MCF 10A (cell line): ENCODE measurements at places on chromosomes 5 and 9. TPM values are rescaled to one million over a fixed set of nuclear protein-coding genes. Genes with fewer than 3 reads are reported as not detected.

- H3K27ac ChIP-seq = peak within 1 kb of the TSS; percentile 69
- peak within 1 kb of the TSS; percentile 78 for H3K4me3 ChIP-seq
- H3K36me3 ChIP-seq = peaks cover 13% of the 10 kb centered on the region
- no peaks in the 10 kb centered on the region for H3K27me3 ChIP-seq
Measured at GRCh38 chr9:137550231-137550621, at the start of gene PNPLA7. Gene PNPLA7, minus strand, starts transcription at chr9:137550402. Its CDS starts 205 bp downstream, at chr9:137550197.

DNA sequence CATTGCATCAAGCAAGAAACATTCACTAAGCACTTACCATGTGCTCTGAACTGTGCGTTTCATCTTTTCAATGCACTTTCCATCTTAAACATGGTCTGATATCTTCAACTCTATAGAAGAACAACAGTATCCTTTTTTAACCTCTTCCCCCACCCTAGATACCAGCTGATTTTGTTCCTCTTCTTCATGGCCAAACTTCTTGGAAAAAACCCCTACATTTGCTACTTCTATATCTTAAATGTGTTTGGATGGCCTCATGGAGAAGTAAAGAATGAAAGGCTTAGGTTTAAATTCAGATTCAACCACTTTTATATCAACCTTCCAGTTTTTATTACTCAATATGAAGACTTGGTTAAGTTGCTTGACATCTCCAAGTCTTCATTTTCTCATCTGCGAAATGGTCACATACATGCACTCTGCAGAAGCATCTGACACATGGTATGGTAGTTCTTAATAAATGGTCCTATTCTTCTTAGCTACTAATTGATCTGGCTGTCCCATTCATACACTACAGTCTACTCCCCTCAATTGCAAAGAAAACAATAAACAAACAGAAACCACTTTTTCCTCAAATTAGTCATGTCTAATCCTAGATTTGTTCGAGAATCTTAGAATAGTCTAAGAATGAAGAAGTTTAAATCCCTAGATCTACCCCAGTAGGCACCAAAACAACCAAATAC, 59.4 kb downstream of the FYB1 start:
- no peak overlapping the region for H3K27ac ChIP-seq
- H3K4me1 ChIP-seq = peaks cover 11% of the 10 kb centered on the region
- no peaks in the 10 kb centered on the region for H3K36me3 ChIP-seq
- no peak overlapping the region for H3K4me3 ChIP-seq
- no peaks in the 10 kb centered on the region for H3K27me3 ChIP-seq
- DNase-seq = no peak

DNA sequence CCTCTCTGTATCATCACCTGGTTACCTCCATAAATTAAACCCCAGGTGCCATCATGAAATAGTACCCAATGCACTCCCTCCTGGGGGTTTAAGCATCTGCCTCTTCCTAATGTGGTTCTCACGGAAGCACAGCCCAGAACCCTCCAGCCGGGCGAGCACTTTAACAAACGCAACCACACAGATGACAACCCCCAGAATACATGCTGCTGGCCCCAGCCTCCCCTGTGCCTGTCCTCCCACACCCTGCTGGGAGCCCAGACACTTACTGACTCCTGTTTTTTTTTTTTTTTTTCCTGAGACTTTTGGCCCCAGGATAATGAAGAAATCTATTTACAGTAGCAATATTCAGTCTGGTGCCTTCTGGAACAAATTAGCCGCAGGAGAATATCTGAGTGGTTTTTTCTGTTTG, 50.0 kb upstream of the COL5A1 start:
- no peaks in the 10 kb centered on the region for H3K27me3 ChIP-seq
- no peaks in the 10 kb centered on the region for H3K36me3 ChIP-seq
- H3K4me3 ChIP-seq = no peak overlapping the region
- DNase-seq = no peak

DNA sequence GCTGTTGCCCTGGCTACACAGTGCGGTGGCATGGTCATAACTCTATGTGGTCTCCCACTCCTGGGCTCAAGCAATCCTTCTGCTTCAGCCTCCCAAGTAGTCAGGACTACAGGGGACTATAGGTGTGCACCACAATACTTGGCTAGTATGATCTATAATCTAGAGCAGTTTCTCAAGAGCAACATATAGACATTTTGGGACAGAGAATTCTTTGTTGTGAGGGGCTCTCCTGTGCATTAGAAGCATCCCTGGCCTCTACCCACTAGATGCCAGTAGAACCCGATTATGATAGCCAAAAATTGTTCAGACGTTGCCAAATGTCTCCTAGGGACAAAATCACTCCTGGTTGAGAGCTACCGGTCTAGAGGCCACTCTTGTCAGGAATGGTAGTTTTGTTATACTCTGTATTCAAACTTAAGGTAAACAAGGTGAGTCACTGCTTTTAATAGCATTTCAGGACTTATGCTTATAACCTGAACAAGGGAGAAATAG, 7.2 kb downstream of the ANKHD1 start:
- H3K27me3 ChIP-seq = no peaks in the 10 kb centered on the region
- H3K4me3 ChIP-seq = peak overlapping the region; percentile 40
- H3K27ac ChIP-seq = peak overlapping the region; percentile 78
- peaks cover 31% of the 10 kb centered on the region for H3K36me3 ChIP-seq
- H3K4me1 ChIP-seq = peaks cover 32% of the 10 kb centered on the region
- DNase-seq = peak; percentile 64

- H3K36me3 ChIP-seq = no peaks in the 10 kb centered on the region
- H3K27me3 ChIP-seq = peaks cover 11% of the 10 kb centered on the region
- DNase-seq = no peak
- H3K4me1 ChIP-seq = peaks cover 7% of the 10 kb centered on the region
- H3K27ac ChIP-seq = no peak overlapping the region
Measured at GRCh38 chr9:4080921-4081895, 218.7 kb downstream of the GLIS3 start.

GRCh38 chr5:149580808-149581191, 498 bp upstream of the ARHGEF37 start:
- DNase-seq = no peak
- H3K4me1 ChIP-seq = peaks cover 26% of the 10 kb centered on the region
- H3K36me3 ChIP-seq = no peaks in the 10 kb centered on the region

- H3K27me3 ChIP-seq = no peaks in the 10 kb centered on the region
- peaks cover 18% of the 10 kb centered on the region for H3K36me3 ChIP-seq
- peak overlapping the region; percentile 92 for H3K4me3 ChIP-seq
- peaks cover 17% of the 10 kb centered on the region for H3K4me1 ChIP-seq
Measured at GRCh38 chr9:34664281-34665066, 2.0 kb upstream of the CCL27 start.

DNA sequence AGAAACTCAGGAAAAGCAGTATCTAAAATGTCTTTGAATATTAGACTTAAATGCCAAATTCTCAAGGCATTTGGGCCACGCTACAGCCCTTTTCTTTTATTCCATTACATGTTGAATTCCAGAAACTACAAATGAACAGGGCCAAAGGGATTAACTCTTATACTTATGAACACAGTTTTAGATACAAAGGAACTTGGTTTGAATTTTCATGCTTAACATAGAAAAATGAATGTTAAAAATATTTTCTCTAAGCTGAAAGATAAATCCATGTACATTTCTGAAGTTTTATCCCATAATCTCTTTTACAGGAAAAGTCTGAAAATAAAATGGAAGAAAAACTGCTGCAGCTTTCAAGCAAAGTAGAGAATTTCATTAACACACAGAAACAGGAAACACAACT, 56.8 kb downstream of the FAM81B start:
- H3K4me3 ChIP-seq = no peak overlapping the region
- no peaks in the 10 kb centered on the region for H3K27me3 ChIP-seq
- peaks cover 10% of the 10 kb centered on the region for H3K4me1 ChIP-seq
- no peak overlapping the region for H3K27ac ChIP-seq

DNA sequence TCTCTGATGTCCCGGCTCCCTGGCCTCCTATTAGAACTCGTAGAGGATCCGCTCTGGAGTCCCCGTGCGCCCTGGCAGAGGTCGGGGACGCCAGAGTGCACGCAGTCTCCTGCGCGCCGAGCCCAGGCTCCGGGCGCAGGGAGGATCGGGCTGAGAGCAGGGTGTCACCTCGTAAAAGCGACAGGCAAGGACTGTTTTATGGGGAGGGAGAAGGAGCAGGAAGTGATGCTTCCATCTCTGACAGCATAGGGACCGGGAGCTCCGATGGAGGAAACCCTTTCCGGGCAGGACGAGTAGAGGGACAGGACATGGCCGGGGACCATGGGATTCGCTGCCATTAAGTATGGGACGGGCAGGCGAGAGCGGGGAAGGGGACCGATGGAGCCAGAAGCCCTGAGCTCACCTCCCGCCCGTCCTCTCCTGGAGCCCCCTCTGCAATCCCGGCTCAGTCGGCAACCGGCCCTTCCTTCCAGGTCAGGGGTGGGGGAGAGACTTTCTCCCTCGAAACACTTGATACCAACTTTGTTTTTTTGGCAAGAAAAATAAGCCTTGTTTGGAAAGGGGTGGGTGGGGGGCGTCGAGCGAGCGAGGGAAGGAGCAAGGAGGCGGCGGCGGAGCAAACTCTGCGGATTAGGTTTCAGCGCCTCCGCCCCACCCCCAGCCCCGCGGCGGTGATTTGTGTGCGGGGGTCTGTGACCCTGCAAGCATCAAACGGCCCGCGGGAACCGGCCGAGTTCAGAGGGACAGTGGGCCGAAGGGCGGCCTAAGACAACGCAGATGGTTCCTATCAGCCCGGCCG, 12.6 kb downstream of the LMX1B start:
- H3K27ac ChIP-seq = no peak overlapping the region
- DNase-seq = no peak
- H3K4me3 ChIP-seq = no peak overlapping the region
- H3K4me1 ChIP-seq = no peaks in the 10 kb centered on the region
- H3K36me3 ChIP-seq = peaks cover 6% of the 10 kb centered on the region

Gene SLC45A2
- total RNA-seq = not detected in 2 replicates

DNA sequence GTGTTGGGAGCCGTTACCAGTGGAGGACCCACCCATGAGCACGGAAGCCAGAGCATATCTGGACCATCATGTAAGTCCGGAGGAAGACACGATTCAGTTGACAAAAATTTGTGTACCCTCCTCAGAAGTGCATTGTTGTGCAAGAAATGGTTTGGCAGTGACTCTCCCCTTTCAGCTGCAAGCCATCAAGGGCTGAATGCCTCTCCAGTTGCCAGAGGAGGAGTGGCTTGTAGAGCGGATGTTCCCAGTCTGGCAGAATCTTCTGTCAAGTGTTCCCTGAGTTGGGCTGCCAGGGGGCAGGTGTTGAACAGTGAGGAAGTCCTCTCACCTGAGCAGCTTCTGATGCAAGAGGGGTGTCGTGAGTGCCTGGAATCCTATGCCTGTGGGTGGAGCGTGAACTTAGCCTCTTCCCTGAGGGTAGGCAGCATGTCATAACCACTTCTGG, 27.6 kb upstream of the CDKN2AIPNL start:
- DNase-seq = peak; percentile 100
- no peaks in the 10 kb centered on the region for H3K27me3 ChIP-seq

Gene MYO10
- total RNA-seq = 35.7 and 36.0 TPM in 2 replicates
